ENCODE measurements at places on chromosomes 1 and 21.

GRCh38 chr21:27534206-27534605, 567.3 kb upstream of the ADAMTS5 start:
- DNase-seq: no peak

DNA sequence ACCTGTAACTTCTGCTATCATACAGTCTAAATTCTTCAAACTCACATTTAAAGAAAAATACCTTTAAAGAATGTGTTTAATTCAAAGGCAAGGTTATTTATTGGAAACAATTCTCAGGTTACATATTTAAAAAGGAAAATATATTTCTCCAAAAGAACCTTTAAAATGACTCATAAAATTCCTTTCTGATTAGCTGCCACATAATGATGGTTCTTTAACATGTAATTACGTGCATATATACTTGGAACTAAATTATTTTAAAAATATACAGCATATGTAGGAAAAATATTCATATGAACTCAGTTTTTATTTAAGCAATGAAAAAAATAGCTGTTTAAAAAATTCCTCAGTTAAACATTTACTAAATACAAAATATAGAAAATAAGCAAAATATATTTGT, 173.6 kb downstream of the COP1 start:
- DNase-seq: no peak

GRCh38 chr21:26097475-26097874, 73.1 kb downstream of the APP start:
- no peak for DNase-seq

DNA sequence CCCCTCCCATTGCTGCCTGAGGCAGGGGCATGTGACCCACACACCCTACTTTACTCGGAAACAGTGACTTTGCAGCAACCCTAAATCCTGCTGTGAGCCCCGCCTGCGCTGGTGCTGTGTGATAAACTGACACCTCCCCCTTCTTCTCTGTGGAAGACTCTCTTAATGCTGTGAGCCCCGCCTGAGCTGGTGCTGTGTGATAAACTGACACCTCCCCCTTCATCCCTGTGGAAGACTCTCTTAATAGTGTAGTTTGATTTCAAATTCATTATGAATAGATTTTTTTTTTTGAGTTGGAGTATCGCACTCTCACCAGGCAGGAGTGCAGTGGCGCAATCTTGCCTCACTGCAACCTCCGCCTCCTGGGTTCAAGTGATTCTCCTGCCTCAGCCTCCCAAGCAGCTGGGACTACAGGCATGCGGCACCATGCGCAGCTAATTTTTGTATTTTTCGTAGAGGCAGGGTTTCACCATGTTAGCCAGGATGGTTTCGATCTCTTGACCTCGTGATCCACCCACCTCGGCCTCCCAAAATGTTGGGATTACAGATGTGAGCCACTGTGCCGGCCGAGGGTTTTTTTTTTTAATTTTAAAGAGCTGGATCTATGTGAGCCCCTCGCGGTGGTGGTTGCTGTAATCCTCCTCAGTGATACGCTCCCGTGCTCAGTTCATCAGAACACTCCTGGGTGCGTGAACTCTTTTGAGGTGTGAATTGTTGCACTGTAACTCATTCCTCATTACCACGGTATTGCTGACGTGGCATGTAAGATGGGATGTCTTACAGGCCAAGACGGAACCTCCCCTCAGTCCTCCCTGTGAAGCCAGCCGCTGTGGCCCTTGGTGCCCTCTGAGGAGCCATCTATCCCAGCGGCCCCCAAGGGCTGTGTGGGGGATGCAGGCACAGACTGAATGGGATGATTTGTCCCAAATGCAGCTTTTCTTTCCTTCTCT, 60.3 kb downstream of the GALNT2 start:
- no peak for DNase-seq

DNA sequence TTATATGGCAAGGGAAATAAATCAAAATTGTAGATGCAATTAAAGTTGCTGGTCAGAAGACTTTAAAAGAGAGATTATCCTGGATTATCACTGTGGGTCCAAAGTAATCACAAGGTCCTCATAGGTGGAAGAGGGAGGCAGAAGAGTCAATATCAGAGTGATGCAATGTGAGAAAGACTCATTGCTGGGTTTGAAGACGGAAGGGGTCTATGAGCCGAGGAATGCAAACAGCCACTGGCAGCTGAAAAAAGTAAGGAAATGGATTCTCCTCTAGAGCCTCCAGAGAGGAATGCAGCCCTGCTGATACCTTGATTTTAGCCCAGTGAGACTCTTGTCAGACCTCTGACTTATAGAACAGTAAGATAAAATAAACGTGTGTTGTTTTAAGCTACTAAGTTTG, 59.8 kb upstream of the MUTYH start:
- DNase-seq: no peak

DNA sequence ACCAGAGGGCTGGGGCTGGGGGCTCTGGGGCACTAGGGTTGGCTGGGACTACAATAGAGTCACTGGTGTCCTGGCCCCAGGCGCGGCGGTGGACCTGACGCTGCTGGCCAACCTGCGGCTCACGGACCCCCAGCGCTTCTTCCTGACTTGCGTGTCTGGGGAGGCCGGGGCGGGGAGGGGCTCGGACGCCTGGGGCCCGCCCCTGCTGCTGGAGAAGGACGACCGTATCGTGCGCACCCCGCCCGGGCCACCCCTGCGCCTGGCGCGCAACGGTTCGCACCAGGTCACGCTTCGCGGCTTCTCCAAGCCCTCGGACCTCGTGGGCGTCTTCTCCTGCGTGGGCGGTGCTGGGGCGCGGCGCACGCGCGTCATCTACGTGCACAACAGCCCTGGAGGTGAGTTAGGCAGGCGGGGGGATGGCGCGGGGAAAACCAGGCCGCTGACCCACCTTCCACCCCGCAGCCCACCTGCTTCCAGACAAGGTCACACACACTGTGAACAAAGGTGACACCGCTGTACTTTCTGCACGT, 4.1 kb downstream of the TIE1 start:
- DNase-seq: peak; percentile 18

- no peak for DNase-seq
Measured at GRCh38 chr1:65207317-65207716, 59.3 kb downstream of the AK4 start.

- no peak for DNase-seq
Measured at GRCh38 chr1:9238550-9238949, 4.0 kb downstream of the H6PD start.

DNA sequence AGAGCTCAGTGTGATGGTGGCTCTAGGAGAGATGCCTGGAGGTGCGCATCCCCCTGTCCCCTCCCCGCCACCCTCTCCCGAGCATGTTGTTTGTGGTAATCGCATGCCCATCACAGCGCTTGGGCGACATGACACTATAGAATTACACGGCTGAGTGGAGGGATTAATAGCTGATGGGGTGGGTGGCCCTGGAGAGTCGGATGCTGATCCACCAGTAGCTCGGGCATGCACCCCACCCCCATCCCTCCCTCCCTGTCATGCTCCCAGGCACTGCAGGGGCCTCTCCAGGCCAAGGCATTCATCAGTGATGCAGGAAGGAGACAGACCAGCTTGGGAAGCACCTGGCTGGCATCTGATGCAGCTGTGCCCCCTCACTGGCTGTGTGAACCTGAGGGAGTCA, 159.0 kb upstream of the IGSF21 start:
- no peak for DNase-seq

- DNase-seq: no peak
Measured at GRCh38 chr1:110163591-110163990, 13.3 kb downstream of the SLC6A17 start.

DNA sequence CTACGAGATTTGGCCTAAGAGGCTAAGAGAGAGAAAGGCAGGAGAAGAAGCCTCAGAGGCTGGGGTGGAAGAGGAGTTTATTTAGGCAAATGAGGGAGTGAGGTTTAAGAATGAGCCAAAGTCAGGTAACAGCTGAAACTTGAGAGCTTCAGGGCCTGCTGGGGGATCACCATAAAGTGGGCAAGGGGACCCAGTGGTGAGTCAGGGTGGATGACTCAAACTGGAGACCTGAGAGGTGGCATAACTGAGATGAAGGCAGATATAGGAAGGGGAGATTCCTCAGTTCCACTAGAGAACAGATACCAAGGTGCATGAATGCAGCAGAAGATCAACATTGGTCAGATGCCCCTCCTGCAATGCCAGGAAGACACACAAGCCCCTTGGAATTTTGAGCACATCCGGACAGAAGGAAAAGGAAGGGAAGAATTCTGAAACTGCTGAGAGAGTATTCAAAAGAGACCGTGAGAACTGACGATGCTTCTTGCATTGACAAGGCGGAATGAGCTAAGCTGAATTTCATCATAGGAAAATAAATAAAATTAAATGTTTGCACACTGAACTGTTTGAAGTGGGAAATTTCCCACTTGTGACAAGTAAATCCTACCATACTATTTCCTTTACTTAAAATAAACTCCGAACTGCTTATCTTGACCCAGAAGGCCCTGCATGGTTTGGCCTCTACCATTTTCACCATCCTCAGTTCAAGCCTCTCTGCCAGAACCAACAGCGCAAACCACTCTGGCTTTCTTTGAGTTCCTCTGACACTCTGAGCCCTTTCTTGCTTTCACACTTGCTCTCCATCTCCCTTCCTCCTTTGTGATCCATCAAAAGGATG, 94.1 kb downstream of the NMNAT2 start:
- no peak for DNase-seq

DNA sequence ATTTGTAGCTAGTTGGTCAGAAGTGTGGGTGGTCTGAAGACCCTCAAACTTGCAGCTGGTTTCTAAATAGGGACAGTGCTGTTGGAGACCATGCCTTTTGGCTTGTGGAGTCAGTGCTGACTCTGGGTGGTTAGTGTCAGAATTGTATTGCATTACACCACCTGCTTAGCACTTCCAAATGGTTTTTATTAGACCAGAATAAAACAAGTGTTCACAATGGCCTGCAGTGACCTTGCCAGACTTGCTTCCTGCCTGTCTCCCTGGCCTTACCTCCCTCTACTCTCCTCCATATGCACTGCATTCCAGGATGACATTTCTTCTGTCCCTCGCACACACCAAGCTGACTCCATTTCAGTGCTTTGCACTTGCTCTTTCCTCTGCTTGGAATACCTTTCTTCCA, 72.7 kb upstream of the CNIH3 start:
- DNase-seq: no peak

DNA sequence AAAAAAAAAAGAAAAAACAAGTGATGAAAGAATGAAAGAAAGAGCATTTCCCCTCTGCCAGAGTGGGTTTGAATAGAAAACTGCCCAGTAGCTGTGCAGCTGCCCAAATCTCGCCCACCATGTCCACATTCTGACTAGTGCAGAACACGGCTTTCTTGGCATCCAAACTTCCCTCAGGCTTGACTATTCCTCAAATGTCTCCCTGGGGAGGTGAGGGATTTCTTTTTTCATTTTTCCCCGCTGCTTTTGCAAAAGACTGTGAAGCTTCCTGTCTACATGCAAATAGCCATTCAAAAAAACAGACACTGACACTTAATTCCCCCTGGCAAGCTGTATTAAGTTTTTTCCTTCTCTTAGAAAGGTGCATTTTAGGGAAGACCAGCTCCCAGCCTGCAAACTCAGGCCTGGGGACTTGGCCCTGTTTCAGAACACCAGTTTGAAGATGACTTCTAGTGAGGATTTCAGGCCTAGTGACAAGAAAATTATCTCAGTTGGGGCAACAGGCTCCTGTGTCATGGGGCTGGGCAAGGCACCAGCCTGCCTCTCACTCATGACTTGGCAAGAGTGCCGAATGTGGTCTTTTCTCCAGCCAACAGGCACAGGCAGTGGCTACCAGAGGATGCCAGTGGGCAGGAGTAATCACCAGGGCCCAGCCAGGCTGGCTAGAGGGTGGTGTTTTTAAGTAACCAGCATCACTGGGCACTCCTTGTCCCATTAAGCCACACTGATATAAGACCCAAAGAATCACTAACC, 178.1 kb upstream of the NFIA start:
- peak; percentile 58 for DNase-seq

- DNase-seq: no peak
Measured at GRCh38 chr1:202681736-202682420, 28.4 kb downstream of the SYT2 start.

DNA sequence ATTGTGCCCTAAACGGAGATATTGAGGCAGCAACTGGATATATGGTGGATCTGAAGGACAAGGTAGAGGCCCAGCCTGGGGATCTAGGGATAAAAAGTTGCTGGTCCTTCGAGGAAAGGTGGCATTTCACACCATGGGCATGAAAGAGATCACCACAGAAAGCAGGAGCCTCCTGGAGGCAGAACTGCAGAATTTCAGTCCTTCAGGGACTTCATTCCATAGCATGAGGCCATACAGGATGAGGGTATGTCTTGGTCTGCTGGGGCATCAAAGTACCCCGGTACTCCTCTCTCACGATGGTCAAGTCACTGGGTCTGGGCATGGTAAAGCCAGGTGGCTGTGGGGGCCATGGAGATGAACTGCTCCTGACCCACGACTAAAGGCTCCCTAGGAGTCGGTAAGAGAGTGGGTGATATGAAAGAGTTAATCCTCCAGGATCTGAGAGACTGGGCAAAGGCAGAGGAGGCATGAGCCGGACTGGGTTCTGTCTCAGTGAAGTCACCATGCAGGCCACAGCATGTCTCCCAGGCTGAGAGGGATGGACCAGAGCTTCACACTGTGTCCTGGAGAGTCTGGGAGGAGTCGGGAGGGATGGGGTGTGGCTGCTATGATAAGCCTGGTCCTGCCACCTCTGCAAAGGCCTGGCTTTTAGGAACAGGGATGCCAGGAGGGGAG, 5.8 kb upstream of the SPRR5 start:
- DNase-seq: no peak

GRCh38 chr21:39657091-39657689, 44.5 kb downstream of the B3GALT5 start:
- no peak for DNase-seq

GRCh38 chr1:221837896-221838295, 96.0 kb upstream of the DUSP10 start:
- no peak for DNase-seq

DNA sequence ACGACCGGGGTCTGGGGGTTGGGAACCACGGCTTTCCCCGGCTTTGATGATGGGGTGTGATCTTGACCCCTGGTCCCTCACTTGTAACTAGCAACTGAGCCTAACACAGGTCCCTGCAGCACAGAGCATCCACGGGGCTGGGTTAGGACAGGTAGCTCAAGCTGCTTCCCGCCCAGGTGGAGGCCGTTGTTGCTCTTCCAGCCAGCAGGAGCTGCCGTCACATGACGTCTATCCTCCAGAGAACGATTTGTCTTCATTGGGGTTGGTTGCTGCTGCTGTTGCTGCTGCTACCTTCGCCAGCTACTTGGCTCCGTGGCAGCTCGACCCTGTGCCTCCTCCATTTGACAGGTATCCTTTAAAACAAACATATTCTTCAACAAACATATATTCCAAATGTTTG, 74.3 kb upstream of the ADAR start:
- DNase-seq: no peak

- no peak for DNase-seq
Measured at GRCh38 chr1:114892194-114892918, 37.7 kb downstream of the SYCP1 start.

DNA sequence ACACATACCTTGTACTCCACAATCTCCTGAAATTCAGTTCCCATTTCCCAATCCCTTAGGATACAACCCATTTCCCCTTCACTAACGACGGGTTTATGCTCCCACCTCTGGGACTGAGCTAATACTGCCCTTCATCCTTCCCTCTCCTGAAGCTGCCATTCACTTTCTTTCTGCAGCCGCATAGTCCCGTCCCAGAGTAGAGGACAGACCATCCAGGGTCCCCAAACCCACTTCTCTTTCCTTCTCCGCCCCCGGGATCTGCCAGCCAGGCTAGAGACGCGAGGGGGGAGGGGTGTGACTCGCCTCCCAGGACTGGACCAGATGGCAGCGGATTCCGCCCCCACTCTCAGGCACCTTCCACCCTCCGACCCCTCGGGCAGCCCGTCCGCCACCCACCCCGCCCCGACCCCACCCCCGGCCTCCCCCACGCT, 679 bp downstream of the ABL2 start:
- peak; percentile 64 for DNase-seq

- no peak for DNase-seq
Measured at GRCh38 chr1:184860535-184860934, 105.9 kb upstream of the EDEM3 start.

Data from right forelimb (tissue), 1 donor.